ENCODE measurements at places on chromosomes 6 and 20.

- DNase-seq = no peak
Measured at GRCh38 chr6:113442040-113442439, 415.1 kb upstream of the MARCKS start.

GRCh38 chr20:6122111-6122872 lies 538 bp downstream of the FERMT1 start:
- DNase-seq = peak; percentile 42

DNA sequence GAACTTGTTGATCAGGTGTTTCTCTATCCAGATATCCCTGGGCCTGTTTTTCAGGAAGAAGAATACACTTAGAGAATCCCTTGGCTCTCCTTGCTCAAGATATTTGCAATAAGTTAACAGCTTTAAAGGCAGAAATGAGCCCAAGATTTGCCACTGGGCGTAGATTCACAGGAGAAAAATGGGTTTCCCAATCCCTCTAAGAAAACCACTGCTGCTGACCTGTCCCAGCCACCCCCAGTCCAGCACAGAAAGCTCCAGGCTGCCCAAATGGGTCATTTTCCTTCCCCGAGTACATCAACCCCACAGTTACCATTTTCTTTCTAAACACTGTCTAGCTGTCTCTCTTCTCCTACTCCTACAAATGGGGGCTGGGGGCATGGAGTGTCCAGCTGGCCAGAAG lies 67.3 kb downstream of the ANKRD60 start:
- DNase-seq = no peak

- no peak for DNase-seq
Measured at GRCh38 chr6:126773112-126773805, 345.2 kb upstream of the RSPO3 start.

DNA sequence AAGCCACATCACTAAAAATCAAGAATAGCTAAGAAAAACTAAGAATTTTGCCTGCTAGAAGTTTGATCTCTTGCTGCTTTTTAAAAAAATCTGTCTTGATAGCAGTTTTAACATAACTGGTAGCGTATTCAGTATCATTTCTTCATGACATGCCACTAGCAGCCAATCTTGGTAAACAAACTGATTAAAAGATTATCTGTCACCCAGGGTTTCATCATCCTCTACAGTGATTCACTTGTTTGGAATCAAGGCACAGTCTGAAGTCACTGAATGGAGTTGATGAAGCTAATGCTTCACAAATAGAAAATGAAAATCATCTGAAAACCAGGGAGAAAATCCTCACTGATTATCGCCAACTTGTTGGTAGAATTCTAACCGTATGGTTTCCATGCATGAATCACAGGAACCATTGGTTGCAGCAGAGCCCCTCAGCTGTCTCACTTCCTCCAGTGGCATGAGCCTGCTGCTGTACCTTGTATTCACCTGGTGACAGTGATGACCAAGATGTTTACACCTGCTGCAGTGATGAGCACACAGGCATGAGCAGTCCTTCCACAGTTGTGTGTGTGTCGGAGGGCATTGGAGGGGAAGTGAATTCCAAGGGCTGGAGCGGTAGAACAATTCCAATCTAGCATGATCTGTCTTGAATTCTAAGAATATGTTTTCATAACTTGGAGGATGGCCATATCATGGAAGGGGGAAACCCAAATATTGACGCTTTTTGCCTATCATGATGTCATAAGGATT lies 275.0 kb downstream of the KHDC1L start:
- no peak for DNase-seq

- peak; percentile 79 for DNase-seq
Measured at GRCh38 chr20:4161401-4162251, 146.3 kb upstream of the RNF24 start.

GRCh38 chr6:167819576-167819975 lies 7.1 kb upstream of the AFDN start:
- no peak for DNase-seq

GRCh38 chr20:61997891-61998290 lies 67.8 kb downstream of the TAF4 start:
- DNase-seq = no peak

GRCh38 chr6:307874-308273 lies 15.6 kb downstream of the DUSP22 start:
- no peak for DNase-seq

GRCh38 chr6:12379181-12379580 lies 89.0 kb downstream of the EDN1 start:
- DNase-seq = no peak
